RWPE1 (cell line): ENCODE measurements at places on chromosomes 16 and 17.

GRCh38 chr16:58013201-58013956 is 12.2 kb downstream of the USB1 start:
- no peak for DNase-seq

- DNase-seq, result no peak
Observed at GRCh38 chr16:75292691-75293090, 41.3 kb upstream of the BCAR1 start.

GRCh38 chr17:44086364-44087311 is 16.1 kb downstream of the G6PC3 start:
- peak; percentile 97 for DNase-seq

DNA sequence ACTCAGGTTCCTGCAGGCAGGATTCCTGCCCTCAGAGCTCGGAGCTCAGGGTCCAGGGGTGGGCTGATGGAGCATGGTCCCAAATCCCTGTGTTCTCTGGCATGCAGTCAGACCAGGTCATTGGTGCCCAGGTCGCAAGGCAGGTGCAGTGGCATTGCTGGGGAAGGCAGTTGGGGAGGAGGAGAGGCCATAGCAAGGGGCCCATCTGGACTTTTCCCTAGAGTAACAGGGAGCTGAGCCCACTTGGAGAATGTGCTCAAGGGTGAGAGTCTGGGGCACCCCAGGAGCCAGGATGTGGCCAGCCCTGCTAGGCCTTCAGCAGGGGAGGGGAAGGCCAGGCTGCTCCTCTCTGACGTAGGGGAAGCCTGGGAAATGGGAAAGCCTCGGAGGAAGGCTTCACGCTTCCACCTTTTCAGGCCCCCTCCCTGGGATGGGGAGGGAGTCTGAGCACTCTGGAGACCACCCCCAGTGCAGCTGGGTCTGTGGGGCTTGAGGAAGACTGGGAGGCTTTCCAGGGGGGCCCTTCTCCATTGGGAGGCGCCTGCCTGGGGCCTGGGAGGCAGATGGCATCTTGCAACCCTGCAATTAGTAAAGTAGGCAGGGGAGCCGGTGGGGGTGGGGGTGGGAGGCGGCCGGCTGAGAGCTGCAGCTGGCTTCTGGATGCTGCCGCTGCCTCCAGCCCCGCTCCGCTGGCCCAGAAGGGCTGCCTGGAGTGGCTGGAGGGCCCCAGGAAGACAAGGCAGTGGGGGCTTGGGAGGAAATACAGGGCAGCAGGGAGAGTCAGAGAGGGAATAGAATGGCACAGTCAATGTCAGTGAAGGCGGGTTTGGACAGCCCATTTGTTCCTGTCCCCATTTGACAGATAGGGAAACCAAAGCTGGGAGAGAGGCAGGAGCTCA is 21.1 kb upstream of the DOK4 start:
- no peak for DNase-seq

GRCh38 chr17:75917917-75918445 is 13.3 kb upstream of the MRPL38 start:
- no peak for DNase-seq

- DNase-seq, result no peak
Observed at GRCh38 chr16:11734653-11735043, 8.0 kb downstream of the TXNDC11 start.

- DNase-seq, result peak; percentile 30
Observed at GRCh38 chr17:61338000-61338798, 61.4 kb upstream of the TBX2 start.

DNA sequence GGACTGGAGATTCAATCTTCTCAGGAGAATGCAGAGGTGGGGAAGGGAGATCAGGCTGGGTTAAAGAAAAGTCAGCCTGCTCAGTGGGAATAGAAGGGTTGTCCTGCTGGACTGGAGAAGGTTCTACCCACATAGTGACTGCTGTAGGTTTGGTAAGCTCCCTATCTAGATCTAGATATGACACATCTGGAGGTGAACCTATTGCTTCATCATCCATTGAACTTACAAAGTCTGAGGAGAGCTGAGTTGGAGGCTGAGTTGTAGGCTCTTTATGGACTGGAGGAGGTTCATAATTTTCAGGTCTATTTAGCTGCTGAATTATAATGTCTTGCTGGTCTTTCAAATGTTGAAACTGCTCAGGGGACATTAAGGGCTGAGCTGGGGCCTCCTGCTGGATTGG is 46.0 kb upstream of the NF1 start:
- DNase-seq, result no peak

- peak; percentile 18 for DNase-seq
Observed at GRCh38 chr17:20706751-20707373, 127.3 kb downstream of the CDRT15L2 start.

DNA sequence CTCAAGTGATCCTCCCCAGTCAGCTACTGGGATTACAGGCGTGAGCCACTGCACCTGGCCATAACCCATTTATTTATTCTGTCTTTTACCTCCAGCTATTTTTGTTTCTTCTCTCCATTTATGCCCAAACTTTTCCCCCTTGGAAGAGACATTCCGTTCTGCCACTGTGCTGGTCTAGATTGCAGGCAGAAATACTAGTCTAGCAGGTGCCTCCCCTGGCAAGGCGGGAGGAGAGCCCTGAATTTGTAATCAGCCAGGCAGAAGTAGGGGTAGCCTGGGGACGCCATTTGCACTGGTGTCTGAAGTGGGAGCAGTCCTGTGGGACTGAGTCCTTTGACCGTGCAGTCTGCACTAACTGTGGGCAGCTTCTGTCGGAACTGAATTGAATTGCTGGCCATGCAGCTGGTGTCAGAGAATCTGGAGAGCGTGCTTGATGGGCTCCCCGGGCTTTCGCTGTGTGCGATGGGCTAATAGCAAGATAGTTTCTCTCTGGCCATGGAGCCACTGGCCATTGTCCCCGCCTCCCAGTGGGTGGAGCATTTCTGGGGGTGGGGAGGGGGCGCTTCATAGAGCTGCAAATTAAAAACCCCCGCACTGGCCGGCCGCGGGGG is 31.5 kb upstream of the LITAF start:
- no peak for DNase-seq

GRCh38 chr17:72576289-72576759 is 455.5 kb downstream of the SOX9 start:
- no peak for DNase-seq

- DNase-seq, result no peak
Observed at GRCh38 chr17:62599964-62600657, 27.4 kb upstream of the MRC2 start.

DNA sequence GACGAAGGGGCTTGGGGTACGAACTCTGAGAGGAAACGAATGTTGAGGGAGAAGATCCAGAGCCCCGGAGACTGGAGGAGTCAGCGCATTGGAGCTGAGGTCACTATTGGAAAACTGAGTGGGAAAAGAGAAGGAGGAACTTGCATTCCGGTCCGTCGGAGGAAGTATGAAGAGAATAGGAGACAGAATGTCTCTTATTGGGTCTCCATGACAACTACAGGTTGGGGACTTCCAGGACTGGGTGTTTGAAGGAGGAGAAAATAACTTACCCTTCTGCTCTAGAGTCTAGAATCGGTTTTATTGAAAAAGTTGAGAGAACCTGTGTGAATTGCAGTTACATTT is 537 bp downstream of the GOSR1 start:
- peak; percentile 20 for DNase-seq

GRCh38 chr17:82230609-82231311 is 1.9 kb downstream of the SLC16A3 start:
- DNase-seq, result no peak

DNA sequence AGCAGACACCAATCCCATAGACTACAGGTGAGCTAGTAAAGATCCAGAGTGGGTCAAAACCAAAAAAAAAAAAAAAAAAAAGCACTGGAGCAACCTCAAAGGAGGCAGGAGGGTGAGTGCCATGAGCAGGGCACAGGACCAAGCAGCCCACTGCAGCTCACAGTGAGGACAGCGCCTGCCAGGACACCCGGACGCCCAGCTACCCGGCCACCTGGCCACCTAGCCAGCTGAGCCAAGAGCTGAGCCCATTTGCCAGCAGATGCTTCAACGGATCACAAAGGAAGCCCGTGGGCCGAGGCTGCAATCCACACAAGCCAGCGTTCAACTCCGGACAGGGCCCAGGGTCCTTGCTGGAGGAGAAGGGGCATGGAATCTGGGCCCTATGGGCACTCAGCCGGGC is 15.1 kb downstream of the AXIN1 start:
- DNase-seq, result no peak

DNA sequence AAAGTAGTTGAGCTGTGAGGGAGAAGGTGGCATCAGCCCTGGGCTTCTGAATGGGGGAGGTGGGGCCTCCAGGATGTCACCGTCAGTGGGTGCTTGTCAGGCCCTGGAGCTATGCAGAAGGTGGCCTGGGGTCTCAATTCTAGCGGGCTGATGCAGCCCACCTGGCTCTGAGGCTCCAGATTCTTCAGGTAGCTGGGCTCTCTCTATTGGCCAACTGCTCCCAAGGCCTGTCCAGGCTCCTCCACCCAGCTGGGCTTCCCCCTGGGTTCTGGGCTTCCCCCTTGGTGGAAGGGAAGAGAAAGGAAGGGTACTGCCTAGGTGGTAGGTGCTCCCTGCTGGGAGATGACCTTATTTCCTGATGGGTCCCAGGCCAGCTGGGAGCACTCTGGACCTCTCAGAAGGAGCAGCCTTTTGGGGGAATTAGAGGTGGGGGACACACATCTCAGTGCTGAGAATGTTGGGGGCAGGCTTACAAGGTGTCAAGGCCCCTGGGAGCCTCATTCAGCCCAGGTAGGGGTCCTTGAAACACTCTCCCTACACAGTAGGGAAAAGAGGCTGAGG is 1728.3 kb downstream of the TP53TG3F start:
- no peak for DNase-seq

- DNase-seq, result peak; percentile 38
Observed at GRCh38 chr16:9053006-9053601, 38.3 kb upstream of the HAPSTR1 start.

- DNase-seq, result no peak
Observed at GRCh38 chr16:7765079-7765550, 432.5 kb downstream of the RBFOX1 start.

DNA sequence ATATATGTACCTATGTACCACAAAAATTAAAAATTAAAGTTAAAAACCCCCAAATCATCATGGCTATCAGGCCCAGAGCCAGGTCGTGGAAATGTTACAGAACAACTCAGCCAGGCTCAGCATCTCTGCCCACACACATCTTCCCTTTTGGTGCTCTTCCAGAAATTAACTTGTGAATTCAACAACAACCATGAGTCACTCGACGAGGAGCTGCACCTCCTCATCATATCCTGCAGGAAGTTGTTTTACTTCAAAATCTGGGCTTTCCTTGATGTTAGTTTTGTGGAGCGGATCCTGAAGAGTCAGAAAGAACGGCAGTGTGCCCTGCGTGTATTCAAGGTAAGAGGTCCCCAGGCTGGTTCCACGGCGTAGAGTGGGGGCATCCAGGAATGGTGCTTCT is 10.6 kb downstream of the FBXO39 start:
- DNase-seq, result peak; percentile 41

DNA sequence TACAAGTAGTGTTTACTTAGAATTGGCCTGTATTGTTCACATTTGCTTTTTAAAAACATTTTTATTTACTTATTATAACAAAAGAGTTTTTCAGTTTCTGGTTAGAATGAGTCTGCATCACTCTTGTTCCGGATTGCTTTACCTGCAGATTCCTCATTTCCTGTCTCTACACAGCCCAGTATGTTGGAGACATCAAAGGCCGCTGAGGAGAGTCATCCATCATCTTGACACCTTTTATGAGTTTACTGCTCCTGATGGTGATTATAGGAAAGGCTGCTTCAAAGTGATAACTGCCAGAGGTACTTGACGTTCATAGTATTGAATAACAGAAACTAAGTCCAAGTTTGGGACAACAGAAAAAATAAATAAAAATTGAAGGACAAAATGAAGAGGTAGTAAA is 490.5 kb upstream of the CA10 start:
- DNase-seq, result no peak

DNA sequence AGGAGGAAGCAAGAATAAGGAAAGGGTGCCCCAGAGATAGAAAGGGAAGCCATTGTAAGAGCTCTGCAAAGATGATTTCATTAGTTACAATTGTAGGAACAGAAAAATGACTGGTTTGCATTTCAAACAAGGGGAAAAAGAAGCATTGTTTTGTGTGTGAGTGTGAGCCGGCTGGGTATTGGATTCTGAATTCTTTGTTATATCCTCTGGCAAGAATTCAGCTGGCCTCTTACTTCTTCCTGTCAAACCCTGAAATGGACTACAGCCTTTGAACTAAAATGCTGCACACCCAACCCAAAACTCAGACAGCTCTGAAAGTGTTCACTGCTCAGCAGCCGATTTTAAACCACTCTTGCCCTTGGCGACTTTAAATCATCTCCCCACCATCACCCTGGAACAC is 461.3 kb downstream of the PMP22 start:
- DNase-seq, result no peak

- peak; percentile 89 for DNase-seq
Observed at GRCh38 chr16:75251280-75252048, at the start of gene BCAR1. Gene BCAR1, minus strand, starts transcription at chr16:75251624. Its CDS starts 142 bp downstream, at chr16:75251482.

- DNase-seq, result no peak
Observed at GRCh38 chr17:57284583-57284982, 28.3 kb downstream of the MSI2 start.

DNA sequence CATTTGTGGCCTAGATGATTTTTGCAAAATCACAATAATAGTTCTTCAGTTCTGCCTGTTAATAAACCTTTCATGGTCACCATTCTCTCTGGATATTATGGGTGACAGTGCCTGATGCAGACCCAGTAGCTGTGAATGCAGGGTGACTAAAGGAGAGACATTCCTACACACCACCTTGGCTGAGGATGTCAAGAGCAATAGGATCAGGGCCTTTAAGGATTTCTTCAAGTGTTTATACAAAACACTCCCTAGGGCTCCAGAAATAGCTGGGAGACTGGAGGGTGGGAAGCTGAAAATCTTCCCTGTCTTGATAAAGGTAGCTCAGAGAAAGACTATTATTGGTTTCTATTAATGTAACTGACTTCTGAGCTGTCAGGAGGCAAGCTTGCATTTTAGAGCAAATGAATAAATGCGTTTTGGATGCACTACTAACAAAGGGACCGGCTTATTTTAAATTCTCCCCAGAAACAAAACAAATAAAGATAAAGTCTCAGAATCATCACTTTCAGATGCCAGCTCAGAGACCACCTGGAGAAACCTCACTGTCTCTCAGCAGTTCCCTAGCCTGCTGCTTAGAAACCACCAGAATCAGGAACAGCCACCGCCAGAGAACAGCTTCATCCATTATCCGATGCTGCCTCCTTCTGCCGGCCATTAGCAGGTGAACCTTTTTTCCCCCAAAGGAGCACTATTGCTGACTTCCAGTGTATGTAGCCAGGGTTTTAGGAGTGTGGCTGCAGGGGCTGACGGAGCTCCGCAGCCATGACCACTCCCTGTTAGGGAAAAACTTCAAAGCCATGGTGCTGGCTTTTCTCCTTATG is 171.4 kb upstream of the DYNLRB2 start:
- DNase-seq, result peak; percentile 42

GRCh38 chr17:56700919-56701420 is 107.5 kb downstream of the NOG start:
- DNase-seq, result no peak

DNA sequence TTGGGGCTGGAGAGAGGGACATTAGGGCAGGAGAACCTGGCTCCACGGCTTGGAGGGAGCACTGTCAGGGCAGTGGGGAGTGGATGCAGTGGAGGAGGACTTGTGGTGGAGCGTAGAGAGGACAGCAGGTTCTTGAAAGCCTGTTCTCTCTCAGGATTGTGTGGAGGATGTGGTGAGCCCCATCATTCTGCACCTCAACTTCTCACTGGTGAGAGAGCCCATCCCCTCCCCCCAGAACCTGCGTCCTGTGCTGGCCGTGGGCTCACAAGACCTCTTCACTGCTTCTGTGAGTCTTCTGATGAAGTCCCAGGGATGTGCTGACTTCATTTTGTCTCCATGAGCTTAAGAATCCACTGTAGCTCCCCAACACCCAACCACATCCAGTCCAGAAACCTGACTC is 13.5 kb downstream of the COX6A2 start:
- DNase-seq, result no peak

GRCh38 chr17:77908501-77908900 is 50.0 kb upstream of the TNRC6C start:
- DNase-seq, result no peak
